Activated naive CD4-positive, alpha-beta T cell treated with anti-CD3 and anti-CD28 coated beads, Interleukin-2, amount 10 ng/mL, durations not matched to agents 7 days and 5 days (primary cell): ENCODE measurements at places on chromosomes 2 and 18.
A peak's percentile ranks its signal among the peaks of the same experiment; 100 is the strongest.

GRCh38 chr18:12121175-12122042 lies 27.8 kb downstream of the ANKRD62 start:
- peaks cover 17% of the 10 kb centered on the region for H3K27me3 ChIP-seq
- no peaks in the 10 kb centered on the region for H3K4me1 ChIP-seq
- H3K36me3 ChIP-seq: no peaks in the 10 kb centered on the region
- no peak overlapping the region for H3K27ac ChIP-seq
- H3K4me3 ChIP-seq: no peak overlapping the region

DNA sequence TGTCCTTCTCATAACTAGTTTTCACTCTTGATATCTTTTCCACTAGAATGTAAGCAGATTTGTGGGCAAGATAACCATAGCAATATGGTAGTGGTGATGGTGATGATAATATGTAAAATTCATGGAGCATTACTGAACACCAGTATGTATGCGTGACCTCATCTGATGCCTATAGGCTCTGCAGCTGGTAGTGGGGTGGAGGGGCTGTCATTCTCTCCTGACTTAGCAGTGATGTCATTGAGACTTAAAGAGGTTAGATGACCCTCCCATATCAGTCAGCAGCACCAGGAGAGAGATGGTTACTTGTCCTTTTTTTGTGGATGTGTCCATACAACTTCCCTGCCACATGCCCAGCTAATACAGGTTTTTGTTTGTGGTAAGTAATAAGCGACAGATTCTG lies 27.9 kb downstream of the PARD3B start:
- peaks cover 4% of the 10 kb centered on the region for H3K27me3 ChIP-seq
- H3K27ac ChIP-seq: no peak overlapping the region
- H3K4me1 ChIP-seq: no peaks in the 10 kb centered on the region
- H3K36me3 ChIP-seq: no peaks in the 10 kb centered on the region

GRCh38 chr2:84055816-84056215 lies 403.3 kb downstream of the SUCLG1 start:
- no peaks in the 10 kb centered on the region for H3K27me3 ChIP-seq
- H3K27ac ChIP-seq: no peak overlapping the region
- no peak for DNase-seq
- no peaks in the 10 kb centered on the region for H3K36me3 ChIP-seq

- no peaks in the 10 kb centered on the region for H3K36me3 ChIP-seq
- no peak overlapping the region for H3K27ac ChIP-seq
- no peaks in the 10 kb centered on the region for H3K27me3 ChIP-seq
- H3K4me1 ChIP-seq: no peaks in the 10 kb centered on the region
- no peak for DNase-seq
- no peak overlapping the region for H3K4me3 ChIP-seq
These were observed 30.2 kb upstream of the RIOK3 start for GRCh38 chr18:23422751-23423418.

DNA sequence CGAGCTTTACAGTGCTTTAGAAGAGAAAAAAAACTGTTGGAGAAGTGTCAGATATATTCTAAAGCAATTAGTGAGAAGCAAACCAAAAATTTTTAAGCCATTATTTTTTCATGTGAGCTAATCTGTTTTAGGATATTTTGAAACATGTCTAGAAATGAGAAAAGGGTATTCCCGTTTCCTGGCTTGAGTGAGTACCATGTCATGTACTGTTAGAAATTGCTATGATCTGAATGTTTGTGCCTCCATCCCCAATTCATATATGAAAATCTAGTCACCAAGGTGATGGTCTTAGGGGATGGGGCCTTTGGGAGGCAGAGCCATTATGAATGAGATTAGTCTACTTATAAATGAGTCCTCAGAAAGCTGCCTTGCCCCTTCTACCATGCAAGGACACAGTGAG lies 493.3 kb upstream of the GCFC2 start:
- no peak for DNase-seq
- no peaks in the 10 kb centered on the region for H3K27me3 ChIP-seq
- H3K4me1 ChIP-seq: no peaks in the 10 kb centered on the region

DNA sequence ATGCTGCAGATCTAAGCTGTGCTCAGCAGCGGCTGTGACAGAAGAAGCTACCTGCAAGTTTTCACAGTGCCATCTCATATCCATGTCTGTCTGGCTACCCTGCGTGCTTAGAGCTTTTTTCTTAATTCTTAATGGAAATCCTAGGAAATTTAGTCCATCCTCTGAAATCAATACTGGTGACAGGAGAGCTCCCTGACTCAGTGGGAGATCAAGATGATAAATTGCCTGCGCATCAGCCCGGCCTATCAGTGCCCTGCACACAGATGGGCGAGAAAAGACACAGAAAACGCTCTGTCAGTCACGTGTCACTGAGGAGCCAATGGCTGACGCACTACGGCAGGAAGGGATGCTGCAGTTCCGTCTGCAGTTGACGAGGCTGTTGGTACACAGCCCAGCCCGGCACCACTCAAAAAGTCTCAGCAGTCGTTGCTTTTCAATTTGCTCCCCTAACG lies 819.6 kb upstream of the FSHR start:
- H3K4me1 ChIP-seq: peaks cover 6% of the 10 kb centered on the region
- no peaks in the 10 kb centered on the region for H3K36me3 ChIP-seq

DNA sequence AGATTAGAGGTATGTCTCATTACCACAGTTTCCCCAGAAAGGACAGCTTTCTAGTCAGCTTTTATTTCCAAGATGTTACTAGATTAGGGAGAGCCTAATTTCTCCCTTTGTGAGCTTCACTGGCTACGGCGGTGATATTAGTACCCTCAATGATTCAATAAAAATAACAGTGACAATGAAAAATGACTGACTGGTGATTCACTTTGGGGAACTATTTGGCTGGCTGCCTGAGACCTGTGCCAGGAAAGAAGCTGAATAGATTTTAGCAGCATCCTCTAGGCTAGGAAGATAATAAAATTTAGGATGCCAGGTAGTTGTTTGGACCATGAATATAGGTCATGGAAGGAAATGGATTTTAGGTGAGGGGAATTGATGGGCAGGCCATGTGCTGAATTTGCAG lies 178.7 kb downstream of the FMNL2 start:
- no peaks in the 10 kb centered on the region for H3K27me3 ChIP-seq
- H3K36me3 ChIP-seq: no peaks in the 10 kb centered on the region
- no peaks in the 10 kb centered on the region for H3K4me1 ChIP-seq
- no peak overlapping the region for H3K27ac ChIP-seq
- no peak for DNase-seq

DNA sequence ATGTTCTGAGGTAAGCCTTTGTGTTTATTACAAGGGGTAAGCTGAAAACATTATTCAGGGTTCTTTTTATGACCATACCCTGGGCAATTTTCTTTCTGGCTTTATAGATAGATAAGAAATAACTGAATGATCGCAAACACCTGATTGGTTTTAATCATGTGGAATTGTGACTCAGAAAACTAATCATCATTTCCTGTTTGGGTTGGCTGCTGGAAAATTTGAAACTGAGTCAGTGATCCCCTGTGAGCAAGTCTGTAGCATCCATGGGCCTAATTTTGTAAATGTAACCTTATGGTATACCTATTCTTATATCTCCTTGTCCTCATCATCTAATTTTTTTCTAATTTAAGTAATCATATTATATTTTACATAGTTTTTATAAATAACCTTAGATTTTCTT lies 34.3 kb downstream of the CCDC68 start:
- no peak for DNase-seq
- H3K27me3 ChIP-seq: no peaks in the 10 kb centered on the region
- H3K36me3 ChIP-seq: no peaks in the 10 kb centered on the region
- H3K27ac ChIP-seq: no peak overlapping the region
- no peaks in the 10 kb centered on the region for H3K4me1 ChIP-seq

DNA sequence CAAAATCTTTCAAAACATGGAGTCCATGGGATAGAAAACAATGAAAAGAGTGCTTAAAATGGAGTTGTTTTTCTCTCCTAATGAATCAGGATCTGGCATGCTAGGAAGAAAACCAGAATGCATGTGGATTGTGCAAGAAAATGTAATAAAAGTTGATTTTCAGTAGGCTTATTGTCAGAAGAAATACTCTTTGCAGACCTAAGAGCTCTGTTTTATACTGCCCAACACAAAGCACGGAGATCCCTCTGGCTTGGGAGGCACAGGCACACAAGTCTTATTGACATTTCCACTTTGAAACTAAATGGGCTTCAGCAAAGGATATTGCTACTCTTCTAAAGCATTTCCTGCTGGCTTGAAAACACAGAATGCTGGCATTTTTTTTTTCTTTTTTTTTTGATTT lies 15.5 kb upstream of the DAPL1 start:
- no peaks in the 10 kb centered on the region for H3K4me1 ChIP-seq
- H3K36me3 ChIP-seq: no peaks in the 10 kb centered on the region
- no peaks in the 10 kb centered on the region for H3K27me3 ChIP-seq
- no peak overlapping the region for H3K4me3 ChIP-seq
- H3K27ac ChIP-seq: no peak overlapping the region
- no peak for DNase-seq

GRCh38 chr2:105794926-105795574 lies 50.3 kb downstream of the NCK2 start:
- peaks cover 98% of the 10 kb centered on the region for H3K4me1 ChIP-seq
- no peak for DNase-seq
- peak overlapping the region; percentile 98 for H3K27ac ChIP-seq
- peaks cover 43% of the 10 kb centered on the region for H3K36me3 ChIP-seq
- H3K27me3 ChIP-seq: no peaks in the 10 kb centered on the region

- peaks cover 4% of the 10 kb centered on the region for H3K27me3 ChIP-seq
- peaks cover 17% of the 10 kb centered on the region for H3K36me3 ChIP-seq
- peak within 1 kb of the TSS; percentile 74 for H3K4me3 ChIP-seq
- peak; percentile 57 for DNase-seq
These were observed at the start of gene RSAD2 for GRCh38 chr2:6877402-6878304. Gene RSAD2 (plus strand): TSS chr2:6877777. CDS start chr2:6877801, 24 bp downstream.

DNA sequence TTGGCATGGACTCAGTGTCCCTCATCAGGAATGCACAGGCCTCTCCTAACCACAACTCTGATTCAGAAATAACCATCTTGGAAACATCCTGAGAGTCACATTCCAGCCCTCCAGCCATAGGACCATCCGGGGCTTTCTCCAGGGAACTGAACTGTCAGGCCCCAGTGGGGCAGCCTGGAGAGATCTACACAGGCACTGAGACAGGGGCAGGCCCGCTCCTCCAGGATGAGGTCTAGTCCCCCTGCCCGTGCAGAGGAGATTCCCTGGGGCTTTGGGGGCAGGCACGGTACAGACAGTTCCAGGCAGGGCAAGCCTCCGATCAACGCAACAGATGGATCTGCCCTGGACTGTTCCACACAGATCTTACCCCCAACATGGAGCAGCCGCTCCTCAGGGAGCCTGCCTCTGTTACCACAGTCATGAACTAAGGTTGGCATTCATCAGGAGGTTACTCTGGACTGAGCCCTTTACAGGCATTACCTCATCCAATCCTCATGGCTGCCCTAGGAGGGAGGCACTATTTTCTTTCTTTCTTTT lies 12.0 kb downstream of the KCNK3 start:
- no peak overlapping the region for H3K27ac ChIP-seq
- no peak for DNase-seq
- no peak overlapping the region for H3K4me3 ChIP-seq
- no peaks in the 10 kb centered on the region for H3K36me3 ChIP-seq
